ENCODE measurements at places on chromosomes 3 and 15.

- DNase-seq = no peak
Measured at GRCh38 chr15:37860896-37861295, 73.5 kb upstream of the TMCO5A start.

- DNase-seq = no peak
Measured at GRCh38 chr15:47477341-47477740, 240.0 kb upstream of the SEMA6D start.

GRCh38 chr3:136512381-136512780, 239.8 kb downstream of the STAG1 start:
- DNase-seq = no peak

GRCh38 chr3:58218904-58219303, 8.1 kb upstream of the DNASE1L3 start:
- DNase-seq = no peak

DNA sequence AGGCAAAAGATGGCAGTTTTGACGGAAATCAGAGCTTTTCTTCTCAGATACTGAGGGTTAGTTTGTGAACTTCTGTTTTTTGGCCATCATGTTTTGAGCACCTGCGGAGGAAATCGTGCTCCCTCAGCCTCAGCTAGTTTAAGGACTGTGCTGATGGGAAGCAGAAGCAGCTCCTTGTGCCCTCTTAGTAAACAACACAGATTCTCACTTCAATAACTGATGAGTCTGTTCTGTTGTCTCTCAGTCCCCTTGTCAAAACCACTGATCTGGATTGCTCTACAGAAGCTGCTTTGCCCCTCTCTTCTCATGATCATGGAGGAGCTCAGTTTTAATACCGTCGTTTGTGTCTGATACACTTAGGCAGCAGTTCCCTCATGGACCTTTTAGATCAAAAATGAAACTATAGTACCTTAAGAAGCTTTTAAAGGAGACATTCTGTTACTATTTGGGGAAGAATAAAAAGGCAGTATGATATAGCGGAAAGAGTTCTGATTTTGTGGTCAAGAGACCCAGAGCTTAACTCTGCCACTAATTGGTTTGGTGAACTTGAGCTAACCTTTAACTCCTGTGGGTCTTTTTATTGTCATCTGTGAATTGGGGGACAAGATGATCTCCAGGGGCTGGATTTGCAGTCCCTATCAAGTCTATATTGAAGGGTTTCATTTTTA, 152.6 kb downstream of the BBX start:
- no peak for DNase-seq

- DNase-seq = no peak
Measured at GRCh38 chr3:15050405-15051092, 14.6 kb downstream of the MRPS25 start.

GRCh38 chr3:169264711-169265110, 398.8 kb downstream of the MECOM start:
- no peak for DNase-seq

DNA sequence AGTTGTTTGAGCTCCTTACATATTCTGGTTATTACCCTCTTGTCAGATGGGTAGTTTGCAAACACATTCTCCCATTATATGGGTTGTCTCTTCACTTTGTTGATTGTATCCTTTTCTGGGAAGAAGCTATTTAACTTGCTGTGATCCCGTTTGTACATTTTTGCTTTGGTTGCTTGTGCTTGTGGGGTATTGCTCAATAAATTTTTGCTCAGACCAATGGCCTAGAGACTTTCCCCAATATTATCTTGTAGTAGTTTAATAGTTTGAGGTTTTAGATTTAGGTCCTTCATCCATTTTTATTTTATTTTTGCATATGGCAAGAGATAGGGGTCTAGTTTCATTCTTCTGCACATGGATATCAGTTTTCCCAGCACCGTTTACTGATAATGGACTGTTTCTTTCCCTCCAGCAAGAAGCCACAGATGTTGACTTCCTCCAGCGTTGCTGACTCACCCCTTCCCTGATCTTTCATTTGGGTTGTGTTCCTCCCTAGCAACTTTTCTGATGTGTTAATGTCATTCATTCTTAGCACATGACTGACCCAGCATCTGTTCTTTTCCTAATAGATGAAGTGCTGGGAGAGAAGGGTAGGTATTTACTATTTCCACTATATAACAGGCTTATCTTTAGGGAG, 166.7 kb upstream of the SGO1 start:
- DNase-seq = no peak

GRCh38 chr3:66809595-66809958, 188.5 kb upstream of the KBTBD8 start:
- no peak for DNase-seq

- DNase-seq = no peak
Measured at GRCh38 chr15:75367006-75367405, 1.4 kb downstream of the MAN2C1 start.

DNA sequence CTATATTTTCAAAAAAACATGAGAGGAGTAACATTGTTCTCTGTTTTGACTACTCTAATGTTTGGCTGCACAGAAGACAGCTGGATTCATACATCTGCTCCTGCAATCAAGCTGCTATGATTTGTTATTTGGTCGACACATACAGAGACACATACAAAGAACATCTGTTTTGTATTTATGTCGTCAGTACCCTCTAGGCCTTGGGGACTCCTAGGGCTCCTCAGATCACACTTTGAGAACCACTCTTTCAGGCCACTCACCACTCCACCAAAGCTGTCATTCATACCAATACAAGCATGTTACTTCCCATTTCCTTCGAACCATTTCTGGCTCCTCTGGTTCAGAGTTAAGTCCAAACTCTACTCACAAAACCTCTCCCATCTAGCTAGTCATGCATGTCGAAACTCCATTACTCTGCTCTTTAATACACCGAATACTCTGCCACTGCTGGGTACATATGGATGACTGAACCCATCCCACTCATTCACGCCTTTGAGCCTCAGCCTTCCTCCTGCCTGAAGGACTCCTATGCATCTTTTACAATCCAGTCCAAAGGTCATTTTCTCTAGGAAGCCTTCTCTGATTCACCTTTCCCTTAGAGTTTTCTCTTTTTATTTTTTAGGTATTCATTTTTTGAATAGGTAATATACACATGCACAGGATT, 102.9 kb upstream of the ARHGEF3 start:
- no peak for DNase-seq

Measured in CD4-positive, alpha-beta memory T cell (primary cell).